ENCODE measurements at places on chromosomes 5 and 9.

DNA sequence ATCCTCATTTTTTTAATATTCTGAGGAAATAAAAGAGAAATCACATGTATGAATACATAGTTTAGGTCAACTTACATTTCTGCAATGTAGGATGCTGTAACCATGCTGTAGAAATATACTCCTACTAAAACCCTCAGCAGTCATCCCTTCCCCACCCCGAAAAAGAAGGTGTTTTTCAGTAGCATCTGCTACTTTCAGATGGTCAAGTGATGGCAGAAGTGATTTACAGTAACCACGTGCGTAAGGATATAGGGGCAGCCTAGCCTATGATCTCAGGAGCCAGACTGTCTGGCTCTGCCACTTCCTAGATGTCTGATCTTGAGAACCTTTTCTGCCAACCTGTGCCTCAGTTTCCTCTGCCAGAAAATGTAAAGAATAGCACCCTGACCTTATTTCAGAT is 26.0 kb upstream of the SYK start:
- DNase-seq, result no peak

DNA sequence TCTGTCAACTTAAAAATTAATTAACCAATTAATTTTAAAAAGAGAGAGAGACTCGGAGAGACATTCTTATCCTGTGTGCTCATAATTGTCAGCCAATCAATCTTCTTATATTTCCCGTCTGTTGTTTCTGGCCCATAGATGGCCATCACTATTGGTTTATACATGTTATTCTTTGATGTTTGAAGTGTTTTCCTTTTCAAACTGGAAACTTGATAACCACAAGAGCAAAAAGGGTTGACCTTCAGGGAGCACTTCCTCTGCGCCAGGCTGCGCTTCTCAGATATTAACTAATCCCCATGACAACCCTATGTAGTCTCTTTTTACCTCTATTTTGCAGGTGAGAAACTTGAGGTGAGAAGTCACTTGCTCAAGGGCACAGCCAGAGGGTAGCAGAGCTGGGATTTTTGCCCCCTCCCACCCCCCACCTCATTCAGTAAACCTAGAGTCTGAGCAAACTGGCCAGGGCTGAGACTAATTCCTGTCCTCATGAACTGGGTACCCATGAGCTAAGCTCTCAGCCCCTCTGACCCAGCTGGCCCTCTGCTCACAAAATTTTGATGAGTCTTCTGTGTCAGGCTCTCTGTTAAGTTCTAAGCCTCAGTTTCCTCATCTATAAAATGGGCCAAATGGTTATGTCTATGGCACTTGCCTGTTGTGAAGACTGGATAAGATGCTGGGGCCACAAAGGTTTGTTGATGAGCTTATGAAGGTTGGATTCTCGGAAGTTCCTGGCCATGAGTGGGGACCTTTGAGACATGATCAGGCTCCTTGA is 86.0 kb upstream of the SH3PXD2B start:
- DNase-seq, result no peak

DNA sequence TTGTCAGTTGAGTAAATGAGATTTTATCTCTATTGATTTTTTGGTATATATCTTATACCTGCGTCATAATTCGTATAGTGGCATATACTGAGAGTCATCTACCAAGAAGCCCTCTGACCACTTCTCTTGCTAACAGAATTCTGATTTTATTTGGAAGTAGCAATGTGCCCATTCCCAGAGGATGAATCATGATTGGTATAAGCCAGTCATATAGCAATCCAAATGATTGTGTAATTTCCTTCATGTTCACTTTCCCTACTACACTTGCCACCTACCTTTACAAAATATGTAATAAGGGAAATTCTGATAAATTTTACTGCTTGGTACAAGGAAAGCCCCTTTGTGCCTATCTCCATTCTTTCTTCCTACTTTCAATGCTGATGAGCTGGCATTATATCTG is 16.1 kb upstream of the ZNF462 start:
- DNase-seq, result no peak

DNA sequence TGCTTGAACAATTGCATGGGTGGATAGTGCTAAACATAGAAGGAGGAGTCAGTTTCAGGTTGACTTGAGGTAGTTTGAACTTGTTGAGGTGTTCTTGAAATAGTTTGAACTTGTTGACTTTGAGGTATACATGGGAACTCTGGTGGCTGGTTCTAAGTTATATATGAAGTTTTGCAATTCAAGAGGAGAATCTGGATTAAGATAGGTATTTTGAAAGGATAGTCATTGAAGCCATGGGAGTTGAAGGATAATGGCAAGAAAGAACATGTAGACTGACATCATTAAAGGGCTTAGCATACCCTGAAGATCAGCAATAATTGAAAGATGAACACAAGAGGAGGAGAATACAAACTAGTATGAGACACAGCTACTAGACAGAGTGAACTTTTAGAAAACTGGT is 181.9 kb upstream of the MRPS30 start:
- no peak for DNase-seq

- no peak for DNase-seq
These were observed 33.1 kb upstream of the TLX3 start for GRCh38 chr5:171275841-171276544.

DNA sequence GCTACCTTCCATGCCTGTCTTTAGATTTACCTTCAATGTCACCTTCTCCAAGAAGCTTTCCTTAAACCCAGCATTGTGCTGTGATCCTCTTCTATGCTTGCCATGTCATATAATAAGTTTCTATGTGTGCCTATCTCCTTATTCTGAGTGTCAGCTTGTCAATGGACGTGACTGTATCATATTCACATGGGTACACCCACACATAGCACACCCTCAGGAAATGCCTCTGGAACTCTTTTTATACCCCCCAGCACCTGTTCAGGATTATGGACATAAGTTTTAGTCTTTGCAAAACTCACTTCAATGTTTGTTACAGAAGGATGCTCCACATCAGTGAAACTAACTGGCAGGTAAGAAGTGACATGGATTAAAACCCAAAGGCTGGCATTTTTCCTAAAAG is 7.4 kb downstream of the GAS1 start:
- DNase-seq, result no peak

DNA sequence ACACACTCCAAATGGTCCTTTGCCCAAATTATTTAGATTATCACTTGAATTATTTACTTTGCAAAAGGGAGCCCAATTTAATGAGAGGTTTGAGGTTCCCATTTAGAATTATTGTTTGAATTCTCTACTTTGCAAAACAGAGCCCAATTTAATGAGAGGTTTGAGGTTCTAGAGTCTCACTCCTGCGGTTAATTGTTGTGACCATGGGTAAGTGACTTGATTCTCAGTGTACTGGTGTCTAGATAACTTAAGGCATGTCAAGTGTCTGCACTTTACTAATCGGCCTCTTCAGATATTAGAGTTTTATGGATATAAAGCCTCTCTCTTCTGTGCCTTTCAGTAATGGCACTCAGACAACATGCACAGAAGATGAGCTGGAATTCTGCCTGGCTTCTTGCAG is 67.5 kb downstream of the YIPF5 start:
- no peak for DNase-seq

GRCh38 chr9:91160599-91161464 is 200.9 kb downstream of the AUH start:
- DNase-seq, result peak; percentile 29

GRCh38 chr5:145937432-145938250 is 1.3 kb downstream of the SH3RF2 start:
- DNase-seq, result no peak

GRCh38 chr9:120175031-120175430 is 404.9 kb downstream of the CDK5RAP2 start:
- DNase-seq, result peak; percentile 14

- DNase-seq, result no peak
These were observed 5.9 kb upstream of the LCN1 start for GRCh38 chr9:135515083-135515951.

GRCh38 chr5:167217097-167217743 is 1074.2 kb upstream of the WWC1 start:
- no peak for DNase-seq

DNA sequence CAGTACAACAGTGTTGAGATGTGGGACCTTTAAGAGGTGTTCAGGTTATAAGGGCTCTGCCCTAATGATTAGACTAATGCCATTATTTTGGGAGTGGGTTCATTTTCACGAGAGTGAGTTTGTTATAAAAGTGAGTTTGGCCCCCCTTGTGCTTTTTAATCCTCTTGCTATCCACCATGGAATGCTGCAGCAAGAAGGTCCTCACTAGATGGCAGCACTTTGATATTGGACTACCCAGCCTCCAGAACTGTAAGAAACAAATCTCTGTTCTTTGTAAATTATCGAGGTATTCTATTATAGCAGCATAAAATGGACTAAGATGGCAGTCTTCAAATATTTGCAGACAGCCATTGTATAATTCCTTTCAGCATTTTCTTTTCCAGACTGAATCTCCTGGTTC is 212.4 kb downstream of the LRRC70 start:
- DNase-seq, result no peak

GRCh38 chr9:3768712-3769457 is 243.1 kb upstream of the RFX3 start:
- no peak for DNase-seq

GRCh38 chr5:95794070-95794516 is 28.4 kb downstream of the GLRX start:
- no peak for DNase-seq

GRCh38 chr5:147748590-147748989 is 33.9 kb downstream of the JAKMIP2 start:
- DNase-seq, result no peak

DNA sequence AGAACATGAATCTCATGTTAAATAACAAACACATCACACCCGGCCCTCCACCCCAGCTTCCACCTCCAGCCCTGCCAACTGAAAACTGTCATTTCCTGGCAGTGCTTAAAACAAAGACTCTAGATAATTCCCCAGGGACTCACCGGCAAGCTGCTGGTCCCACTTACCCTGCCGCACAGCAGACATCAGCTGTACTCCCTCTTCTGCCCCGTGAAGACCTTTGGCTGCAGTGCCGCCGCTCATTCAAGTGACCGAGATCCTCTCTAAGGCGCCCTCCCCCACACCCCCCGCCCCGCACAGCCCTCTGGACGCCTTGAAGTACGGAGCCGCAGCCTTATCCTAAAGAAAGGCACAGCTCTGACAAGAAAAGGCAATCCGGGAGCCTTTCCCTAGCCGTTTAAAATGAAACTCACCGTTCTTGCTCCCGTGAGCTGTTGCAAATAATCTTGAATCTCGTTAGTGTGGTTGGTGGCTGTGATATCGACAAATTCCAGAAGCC is 434 bp downstream of the GLRX start:
- peak; percentile 36 for DNase-seq

DNA sequence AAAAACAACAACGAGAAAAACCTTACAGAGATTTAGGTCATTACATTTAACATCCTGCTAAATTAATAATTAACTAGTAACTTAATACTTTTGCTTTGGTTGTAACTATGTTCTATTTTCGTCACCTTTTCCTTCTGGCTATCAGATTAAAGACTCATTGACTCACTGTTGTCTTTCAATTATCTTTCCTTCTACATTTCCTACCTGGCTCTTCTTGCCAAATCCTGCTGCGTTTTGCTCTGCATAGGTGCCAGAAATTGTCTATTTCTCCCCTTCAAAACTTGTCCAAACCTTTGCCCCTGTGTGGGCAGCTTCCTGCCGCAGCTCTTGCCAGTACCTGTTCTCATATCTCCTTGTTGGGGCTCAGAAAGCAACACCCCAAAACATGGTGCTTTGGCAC is 235.5 kb upstream of the ZNF608 start:
- no peak for DNase-seq

DNA sequence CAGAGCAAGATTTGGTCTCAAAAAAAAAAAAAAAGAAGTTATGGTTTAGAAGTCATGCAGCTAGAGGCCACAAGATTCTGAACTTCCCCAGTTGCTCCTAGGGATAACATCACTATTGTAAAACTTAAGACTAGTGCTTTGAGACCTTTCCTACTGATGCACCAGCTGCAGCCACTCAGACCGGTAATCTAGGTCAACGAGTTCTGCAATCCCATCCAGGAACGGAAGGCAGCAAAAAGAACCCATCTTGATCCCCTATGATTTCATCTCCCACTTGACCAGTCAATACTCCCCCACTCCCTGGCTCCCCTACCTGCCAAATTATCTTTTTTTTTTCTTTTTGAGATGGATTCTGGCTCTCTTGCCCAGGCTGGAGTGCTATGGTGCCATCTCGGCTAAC is 46.9 kb upstream of the TTC39B start:
- DNase-seq, result no peak

- DNase-seq, result no peak
These were observed 55.0 kb downstream of the MEF2C start for GRCh38 chr5:88827997-88828396.

- DNase-seq, result no peak
These were observed 154.9 kb upstream of the DAPK1 start for GRCh38 chr9:87342743-87343142.

GRCh38 chr9:21028466-21028865 is 3.0 kb downstream of the HACD4 start:
- no peak for DNase-seq

- no peak for DNase-seq
These were observed 3.9 kb upstream of the LMX1B start for GRCh38 chr9:126609711-126610388.

- DNase-seq, result no peak
These were observed 455.6 kb upstream of the CD180 start for GRCh38 chr5:67652201-67652600.

GRCh38 chr5:6728011-6728794 is 15.0 kb downstream of the TENT4A start:
- DNase-seq, result no peak

- DNase-seq, result no peak
These were observed 22.0 kb downstream of the FREM1 start for GRCh38 chr9:14888272-14888671.

- no peak for DNase-seq
These were observed 547.1 kb downstream of the CCDC171 start for GRCh38 chr9:16099732-16100536.

DNA sequence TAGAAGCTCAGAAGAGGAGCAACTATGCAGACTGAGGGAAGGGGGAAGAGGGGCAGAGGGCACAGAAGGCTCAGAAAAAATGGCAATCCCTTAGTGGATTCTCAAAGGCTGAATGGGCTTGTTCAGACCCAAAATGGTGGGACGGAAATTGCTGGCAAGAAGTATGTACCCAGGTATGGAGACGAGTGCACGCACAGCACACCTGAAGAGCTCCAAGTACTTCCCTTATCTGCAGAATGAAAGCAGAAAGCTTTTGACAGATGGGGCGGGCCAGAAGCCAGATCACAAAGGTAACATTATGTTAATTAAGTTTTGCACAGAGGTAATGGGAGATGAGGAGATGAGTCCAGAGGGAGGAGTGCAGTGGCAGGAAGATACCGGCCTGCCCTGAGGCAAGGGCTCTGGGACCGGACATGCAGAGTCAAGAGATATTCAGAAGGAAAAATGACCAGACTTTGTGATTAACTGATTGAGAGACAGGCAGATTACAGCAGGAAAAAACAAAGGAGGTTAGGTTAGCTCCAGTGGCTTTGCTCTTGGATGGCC is 138.1 kb upstream of the PIK3R1 start:
- DNase-seq, result no peak

GRCh38 chr5:126909856-126910255 is 120.5 kb downstream of the MARCHF3 start:
- no peak for DNase-seq

GRCh38 chr9:128138001-128138400 is 10.5 kb upstream of the PTGES2 start:
- no peak for DNase-seq

GRCh38 chr5:5039918-5040317 is 100.2 kb upstream of the ADAMTS16 start:
- no peak for DNase-seq

Data from substantia nigra (tissue), 51 donors.